Activated CD4-positive, alpha-beta T cell treated with anti-CD3 and anti-CD28 coated beads, Interleukin-2, Interleukin-4, amounts not matched to agents 100 ng/mL and 50 ng/mL, durations not matched to agents 16 hours and 8 hours (primary cell): ENCODE measurements at places on chromosomes 16 and 17.
A peak's percentile ranks its signal among the peaks of the same experiment; 100 is the strongest.

DNA sequence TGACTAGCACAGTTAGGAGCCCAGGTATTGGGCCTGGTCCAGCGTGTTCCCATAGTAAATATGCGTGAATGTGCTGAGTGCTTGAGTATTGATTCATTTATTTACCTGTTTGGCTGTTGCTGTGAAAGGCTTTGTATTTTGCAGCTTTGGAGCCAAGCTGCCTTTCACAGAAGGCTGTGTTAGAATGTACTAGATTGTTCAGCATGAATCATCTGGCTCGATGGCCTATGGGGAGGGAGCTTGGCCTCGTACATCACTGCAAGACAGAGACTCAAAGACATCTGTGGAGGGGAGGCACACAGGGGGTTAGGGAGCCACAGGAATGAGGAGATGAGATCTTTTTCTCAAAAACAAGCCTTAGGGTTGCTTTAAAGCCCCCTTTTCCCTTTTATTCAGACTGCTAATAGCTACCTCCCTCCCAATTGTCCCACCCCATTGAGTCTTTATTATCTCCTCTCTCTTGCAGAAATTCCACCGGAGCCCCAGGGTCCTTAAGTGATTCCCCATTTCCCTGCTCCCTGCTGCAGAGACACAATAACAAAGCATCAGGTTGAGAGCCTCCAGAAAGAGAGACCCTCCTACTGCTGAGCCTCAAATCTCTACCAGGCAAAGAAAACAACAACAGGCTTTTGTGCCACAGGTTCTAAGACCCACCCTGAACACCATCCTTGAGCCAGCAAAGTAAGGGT is 307.2 kb downstream of the ABCC12 start:
- DNase-seq = no peak

DNA sequence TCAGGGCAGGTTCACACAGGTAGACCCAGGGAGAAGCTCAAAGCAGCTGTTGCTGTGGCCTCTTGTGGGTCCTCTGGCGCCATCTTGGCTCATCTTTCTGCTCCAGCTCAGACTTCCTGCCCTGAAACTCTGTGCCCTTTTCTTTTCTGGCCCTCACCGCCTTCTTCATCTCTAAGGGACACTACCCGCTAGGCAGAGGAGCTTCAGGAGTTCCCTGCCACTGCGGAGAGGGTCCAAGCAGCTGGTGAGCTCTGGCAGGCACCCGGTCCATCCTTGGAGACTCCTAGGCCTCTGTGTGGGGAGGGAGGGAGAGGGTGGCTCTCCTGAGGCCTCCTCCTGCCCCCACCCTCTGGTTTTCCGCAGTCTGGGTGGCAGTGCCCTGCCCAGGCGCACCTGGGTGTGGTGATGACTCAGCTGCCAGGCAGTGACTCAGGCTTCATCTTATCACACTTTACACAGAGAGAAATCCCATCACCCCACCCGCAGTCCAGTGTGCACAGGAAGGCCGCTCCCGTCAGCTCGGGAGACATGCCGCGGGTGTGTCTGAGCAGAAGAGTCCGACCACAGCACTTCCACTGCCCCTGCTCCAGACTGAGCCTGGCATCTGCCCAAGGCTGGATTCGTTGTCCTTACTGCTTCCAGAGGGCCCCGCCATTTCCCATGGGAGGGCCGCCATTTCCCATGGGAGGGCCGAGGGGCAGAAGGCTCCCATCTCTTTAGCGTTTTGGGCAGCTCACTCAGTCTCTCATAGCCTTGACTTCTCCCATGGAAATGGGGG is 7.3 kb downstream of the NT5C start:
- peak; percentile 84 for DNase-seq

GRCh38 chr17:34626121-34626681 is 46.8 kb downstream of the TMEM132E start:
- no peak for DNase-seq

DNA sequence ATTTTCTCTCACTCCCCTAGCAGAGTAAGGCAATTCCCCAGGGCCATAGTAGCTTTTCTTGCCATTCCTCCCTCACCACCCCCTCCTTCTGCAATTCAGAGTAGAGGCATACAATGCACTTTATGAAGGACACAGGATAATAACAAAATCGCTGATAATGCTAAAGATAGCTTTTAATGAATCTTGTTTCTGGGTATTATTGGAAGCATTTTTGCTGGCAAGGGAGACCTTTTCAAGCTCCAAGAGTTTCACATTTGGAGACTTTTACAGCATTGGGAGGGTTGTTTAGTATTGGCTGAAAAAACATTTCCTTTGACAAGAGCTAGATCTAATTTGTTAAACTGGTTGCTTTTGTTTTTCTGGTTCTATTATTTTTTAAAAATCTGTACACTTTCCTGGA is 573.0 kb upstream of the C16orf82 start:
- no peak for DNase-seq

GRCh38 chr17:37519251-37519985 is 29.7 kb downstream of the DUSP14 start:
- no peak for DNase-seq

- DNase-seq = no peak
Measured at GRCh38 chr17:56762988-56763387, 70.7 kb downstream of the C17orf67 start.
